ENCODE measurements at places on chromosomes 11 and 22. TPM values are rescaled to one million over a fixed set of nuclear protein-coding genes. Genes with fewer than 3 reads are reported as not detected.
A peak's percentile ranks its signal among the peaks of the same experiment; 100 is the strongest.

DNA sequence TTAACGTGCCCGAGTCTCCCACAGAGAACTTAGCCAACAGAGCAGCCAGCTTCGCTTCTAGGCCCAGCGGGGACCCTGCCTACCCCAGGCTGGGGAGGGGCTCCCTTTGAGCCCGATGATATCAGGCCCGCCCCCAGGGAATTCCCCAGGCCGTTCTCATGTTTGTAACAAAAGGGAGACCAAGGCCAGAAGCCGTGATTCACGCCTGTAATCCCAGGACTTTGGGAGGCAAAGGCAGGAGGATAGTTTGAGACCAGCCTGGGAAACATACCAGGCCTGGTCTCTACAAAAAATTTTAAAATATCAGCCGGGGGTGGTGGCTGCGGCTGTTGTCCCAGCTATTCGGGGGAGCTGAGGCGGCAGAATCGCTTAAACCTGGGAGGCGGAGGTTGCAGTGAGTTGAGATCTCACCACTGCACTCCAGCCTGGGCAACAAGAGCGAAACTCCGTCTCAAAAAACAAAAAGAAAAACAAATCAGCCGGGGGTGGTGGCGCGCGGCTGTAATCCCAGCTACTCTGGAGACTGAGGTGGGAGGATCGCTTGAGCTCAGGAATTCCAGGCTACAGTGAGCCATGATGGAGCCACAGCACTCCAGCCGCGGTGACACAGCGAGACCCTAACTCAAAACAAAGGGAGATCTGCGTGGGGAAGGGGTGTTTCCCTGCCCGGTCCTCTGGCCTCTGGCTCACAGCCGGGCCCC, 1.7 kb downstream of the DRD4 start:
- no peak for DNase-seq

DNA sequence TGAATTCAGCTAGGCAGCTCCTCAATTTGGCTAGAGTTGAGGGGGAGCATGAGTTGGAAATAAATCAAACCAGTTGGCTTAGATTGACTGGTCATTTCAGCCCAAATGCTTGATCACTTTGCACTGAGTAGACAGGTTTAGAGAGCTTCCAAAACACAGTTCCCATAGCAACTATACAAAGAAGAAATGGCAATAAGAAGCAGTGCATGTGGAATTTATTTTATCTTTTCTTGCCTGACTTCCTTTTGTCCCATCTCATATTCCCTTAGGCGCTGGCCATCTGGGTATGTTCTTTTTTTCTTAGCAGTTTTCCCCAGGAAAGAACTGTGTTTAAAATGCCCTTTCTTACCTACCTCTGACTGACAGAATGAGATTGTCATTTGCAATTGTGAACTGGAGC, 38.7 kb upstream of the C11orf87 start:
- no peak for DNase-seq

Gene OR52K1
- not detected for total RNA-seq

- peak; percentile 82 for DNase-seq
Measured at GRCh38 chr11:65180877-65181568, 705 bp upstream of the CAPN1 start.

GRCh38 chr11:91435694-91436395, 788.8 kb upstream of the FAT3 start:
- DNase-seq = no peak

Gene CRYBB3
- total RNA-seq = not detected

DNA sequence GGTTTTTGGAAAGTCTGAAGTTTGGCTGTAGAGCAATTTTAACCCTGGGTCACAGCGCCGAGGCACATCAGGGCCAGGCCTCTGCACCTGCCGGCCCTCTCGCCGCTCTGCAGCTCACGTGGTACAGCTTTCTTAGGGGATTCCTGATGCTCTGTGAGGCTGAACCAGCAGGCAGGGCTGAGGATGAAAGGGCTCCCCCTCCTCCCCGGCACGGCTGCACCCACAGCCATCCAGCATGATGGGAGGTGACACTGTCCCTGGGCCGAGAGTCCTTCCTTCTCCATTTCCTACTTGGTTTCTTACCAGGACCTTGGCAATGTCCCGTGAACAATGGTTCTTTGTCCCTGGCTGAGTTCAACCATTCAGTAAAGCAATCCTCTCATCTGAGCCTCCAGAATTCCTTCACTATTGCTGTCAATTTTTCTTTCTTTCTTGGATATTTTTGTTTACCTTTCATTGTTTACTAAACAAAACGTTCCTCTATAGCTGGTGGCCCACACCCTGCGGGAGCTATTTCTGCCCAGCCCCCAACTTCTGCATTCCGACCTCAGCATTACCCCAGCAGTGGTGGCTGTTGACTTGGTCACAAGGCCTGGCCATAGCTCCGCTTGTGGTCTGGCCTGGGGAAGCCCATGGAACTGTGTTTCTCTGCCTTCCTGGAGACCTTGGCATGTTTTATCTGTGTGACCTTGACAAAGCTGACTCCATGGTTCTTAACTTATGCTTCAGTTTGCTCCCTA, 172.8 kb upstream of the B3GAT1 start:
- DNase-seq = no peak

Gene WNT11
- 0.16 TPM for total RNA-seq

Gene CYP2D6
- total RNA-seq = 3.5 TPM

- no peak for DNase-seq
Measured at GRCh38 chr11:1881442-1882264, 10.0 kb downstream of the PRR33 start.

- DNase-seq = no peak
Measured at GRCh38 chr11:27291302-27291889, 71.6 kb downstream of the CCDC34 start.

- DNase-seq = no peak
Measured at GRCh38 chr11:126496576-126497337, 141.3 kb downstream of the ST3GAL4 start.

GRCh38 chr11:85165819-85166218, 461.3 kb downstream of the DLG2 start:
- DNase-seq = no peak

DNA sequence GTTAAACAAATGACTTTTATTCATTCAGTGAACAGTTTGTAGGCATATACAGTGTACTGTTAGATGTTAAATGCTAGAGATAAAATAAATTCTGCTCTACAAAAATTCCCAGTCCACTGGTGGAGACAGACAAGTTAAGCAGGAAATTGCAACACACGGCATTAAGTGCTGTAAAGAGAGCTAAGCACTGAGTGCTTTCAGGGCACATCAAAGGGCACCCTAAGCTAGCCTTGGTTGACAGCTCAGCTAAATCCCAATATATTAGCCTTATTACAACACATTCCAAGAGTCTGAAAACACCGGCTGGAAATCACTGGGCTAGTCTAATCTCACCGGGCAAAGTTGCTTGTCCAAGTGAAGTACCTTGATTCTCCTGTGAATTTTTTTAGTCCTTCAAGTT, 55.1 kb downstream of the NOX4 start:
- DNase-seq = no peak

DNA sequence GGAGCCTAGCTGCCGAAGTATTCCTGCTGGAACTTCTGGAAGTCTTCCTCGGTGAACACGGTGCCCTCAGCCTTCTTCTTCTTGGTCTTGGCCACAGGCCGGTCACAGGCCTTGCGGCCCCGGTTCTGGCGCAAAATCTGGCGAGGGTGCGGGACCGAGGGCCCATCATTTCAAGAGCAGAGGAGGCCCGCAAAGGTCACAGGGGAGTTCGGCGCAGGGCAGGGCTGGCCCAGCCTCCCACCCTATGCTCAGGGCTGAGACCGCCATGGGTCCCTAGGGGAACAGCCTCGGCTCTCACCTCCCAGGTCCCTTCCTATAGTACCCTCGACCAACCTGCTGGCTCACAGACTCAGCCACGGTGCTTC, 3.1 kb downstream of the RPS19BP1 start:
- no peak for DNase-seq

Gene TMEM138
- total RNA-seq = 52.6 TPM

Gene OVOL1
- total RNA-seq = not detected

DNA sequence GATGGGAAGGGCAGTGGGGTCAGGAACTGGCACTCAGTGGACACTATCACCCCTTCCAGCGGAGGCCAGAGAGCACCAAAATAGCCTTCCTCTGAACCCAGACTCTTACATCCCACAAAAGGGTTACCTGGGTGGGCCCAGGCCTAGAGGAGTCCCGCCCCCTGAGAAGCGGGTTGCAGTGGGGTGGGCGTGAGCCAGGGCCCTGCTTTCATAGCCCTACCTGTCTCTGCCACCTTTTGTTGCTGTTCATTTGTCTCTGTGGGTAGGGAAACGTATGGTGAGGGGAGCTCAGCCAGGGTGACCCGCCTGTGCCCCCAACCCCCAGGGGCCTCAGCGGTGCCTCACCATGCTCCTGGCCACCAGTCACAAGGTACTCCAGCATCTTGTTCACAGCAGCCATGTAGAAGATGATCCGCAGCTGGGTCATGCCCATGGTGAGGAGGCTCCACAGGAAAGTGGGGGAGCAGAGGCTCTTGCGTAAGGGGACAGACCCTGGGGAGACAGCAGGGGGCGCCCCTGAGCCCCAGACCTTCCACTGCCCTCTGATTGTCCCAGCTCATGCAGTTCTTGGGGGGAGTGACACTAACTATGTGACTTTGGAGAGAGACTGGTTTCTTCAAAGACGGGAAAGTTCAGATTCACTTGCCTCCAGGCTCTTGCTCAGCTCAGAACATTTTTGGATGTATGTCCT, 24.0 kb downstream of the SLC43A1 start:
- DNase-seq = peak; percentile 49

GRCh38 chr11:116052603-116053547, 548.7 kb upstream of the CADM1 start:
- DNase-seq = no peak

- no peak for DNase-seq
Measured at GRCh38 chr11:76732643-76733042, 50.5 kb upstream of the TSKU start.

DNA sequence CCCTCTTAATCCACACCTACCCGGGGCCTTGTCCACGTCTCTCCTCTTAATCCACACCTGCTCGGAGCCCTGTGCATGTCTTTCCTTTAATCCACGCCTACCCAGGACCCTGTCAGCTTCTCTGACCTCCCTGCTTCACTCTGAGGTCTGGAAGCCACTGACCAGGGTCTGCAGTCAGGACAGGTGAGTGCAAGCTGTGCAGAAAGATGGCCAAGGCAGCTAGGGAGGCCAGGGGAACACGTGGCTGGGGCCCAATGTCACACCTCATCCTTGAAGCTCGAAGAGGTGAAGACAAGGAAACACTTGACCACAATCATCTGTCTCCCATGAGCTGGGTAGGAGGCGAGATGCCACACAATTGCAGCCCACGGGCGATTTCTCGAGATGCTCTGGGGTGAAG, 1516.9 kb downstream of the BRD1 start:
- DNase-seq = no peak

Gene KRTAP5-10
- total RNA-seq = not detected

DNA sequence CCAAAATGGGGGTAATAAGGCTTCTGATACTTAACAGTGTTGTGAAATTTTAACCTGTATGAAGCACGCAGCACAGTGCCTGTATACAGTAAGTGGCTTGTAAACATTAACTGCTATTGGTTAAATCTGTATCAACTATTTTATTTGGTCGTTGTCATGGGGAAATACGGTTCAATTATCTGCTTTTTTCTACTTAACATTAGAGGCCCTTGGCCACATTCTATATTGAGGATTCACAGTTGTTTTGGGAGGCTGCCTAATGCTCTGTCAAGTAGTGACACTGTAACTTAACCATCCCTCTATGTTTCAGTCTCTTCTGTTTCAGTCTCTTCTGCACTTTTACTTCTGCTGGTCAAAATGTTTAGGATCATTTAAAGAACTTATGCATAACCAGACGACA, 95.6 kb downstream of the LDLRAD3 start:
- no peak for DNase-seq

DNA sequence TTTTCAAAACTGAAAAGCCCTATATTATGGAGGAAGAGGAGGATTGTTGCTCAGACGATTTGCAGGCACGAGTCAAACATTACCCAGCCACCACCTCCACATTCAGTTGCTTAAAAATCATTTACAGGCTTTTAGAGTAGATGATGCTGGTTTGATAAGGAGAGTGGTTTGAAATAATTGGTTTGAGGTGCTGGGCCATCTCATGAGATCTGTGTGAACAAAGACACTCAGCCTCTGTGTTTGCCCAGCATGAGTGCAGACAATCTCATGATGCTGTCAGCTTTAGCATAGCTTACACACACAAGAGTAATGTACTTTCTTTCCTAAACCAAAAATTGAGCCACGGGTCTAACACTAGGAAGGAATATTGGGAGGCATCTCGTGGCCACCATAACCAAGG, 4.3 kb downstream of the SLC43A3 start:
- no peak for DNase-seq

DNA sequence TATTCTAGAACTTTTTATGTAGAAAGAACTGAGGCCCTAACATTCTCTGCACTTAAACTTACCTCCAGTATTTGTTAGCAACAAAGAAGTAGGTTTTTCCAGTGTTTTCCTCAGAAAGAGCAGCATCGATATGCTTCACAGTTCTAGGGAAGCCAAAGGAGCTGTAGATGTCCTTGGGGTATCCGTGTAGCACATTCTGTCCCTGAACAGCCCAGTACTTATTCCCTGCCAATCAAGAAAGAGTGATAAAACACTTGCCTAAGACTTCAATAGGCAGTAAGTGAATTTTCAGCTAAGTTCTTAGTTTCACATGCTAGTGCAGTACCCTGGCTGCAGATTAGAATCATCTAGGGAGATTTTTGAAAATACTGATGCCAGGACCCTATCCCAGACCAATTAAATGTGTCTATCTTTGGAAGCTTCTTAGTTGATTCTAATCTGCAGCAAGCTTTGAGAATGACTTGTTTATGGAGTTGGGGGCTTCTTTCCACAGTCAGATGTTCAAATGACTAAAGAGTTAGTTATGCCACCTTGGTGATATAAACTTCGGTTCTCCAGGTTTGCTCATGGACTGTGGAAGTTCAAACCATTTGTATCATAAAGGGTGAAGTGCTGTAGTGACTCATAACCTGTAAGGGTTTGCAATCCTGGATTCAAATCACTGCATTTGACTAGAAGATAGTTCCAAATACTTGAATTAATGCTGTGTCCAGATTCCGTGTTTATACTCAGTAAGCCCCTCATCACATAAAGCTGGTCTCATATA, 6.5 kb downstream of the MMP1 start:
- DNase-seq = no peak

- DNase-seq = no peak
Measured at GRCh38 chr11:37511425-37511933, 913.4 kb upstream of the RAG2 start.

GRCh38 chr11:101180481-101180880, 50.9 kb upstream of the PGR start:
- DNase-seq = no peak

Gene C11orf42
- not detected for total RNA-seq

- DNase-seq = no peak
Measured at GRCh38 chr22:27993201-27993635, 74.2 kb upstream of the PITPNB start.

Gene DRD4
- total RNA-seq = 0.63 TPM

All from neural crest cell (in vitro differentiated cells).